Heart left ventricle (tissue), 16 donors: ENCODE measurements at places on chromosomes 16 and 17. TPM values are rescaled to one million over a fixed set of nuclear protein-coding genes. Genes with fewer than 3 reads are reported as not detected.

The TNFRSF17 gene
- total RNA-seq = not detected

The ATP2A1 gene
- 0.39 TPM for total RNA-seq

The CRYBA1 gene
- total RNA-seq = not detected

The PTGES3L gene
- 43.9 TPM for total RNA-seq

The NUFIP2 gene
- 38.5 TPM for total RNA-seq

The CES3 gene
- total RNA-seq = 0.83 TPM

The CACNG5 gene
- not detected for total RNA-seq

The GDPD3 gene
- 0.36 TPM for total RNA-seq
